ENCODE measurements at places on chromosomes 11 and 22.

DNA sequence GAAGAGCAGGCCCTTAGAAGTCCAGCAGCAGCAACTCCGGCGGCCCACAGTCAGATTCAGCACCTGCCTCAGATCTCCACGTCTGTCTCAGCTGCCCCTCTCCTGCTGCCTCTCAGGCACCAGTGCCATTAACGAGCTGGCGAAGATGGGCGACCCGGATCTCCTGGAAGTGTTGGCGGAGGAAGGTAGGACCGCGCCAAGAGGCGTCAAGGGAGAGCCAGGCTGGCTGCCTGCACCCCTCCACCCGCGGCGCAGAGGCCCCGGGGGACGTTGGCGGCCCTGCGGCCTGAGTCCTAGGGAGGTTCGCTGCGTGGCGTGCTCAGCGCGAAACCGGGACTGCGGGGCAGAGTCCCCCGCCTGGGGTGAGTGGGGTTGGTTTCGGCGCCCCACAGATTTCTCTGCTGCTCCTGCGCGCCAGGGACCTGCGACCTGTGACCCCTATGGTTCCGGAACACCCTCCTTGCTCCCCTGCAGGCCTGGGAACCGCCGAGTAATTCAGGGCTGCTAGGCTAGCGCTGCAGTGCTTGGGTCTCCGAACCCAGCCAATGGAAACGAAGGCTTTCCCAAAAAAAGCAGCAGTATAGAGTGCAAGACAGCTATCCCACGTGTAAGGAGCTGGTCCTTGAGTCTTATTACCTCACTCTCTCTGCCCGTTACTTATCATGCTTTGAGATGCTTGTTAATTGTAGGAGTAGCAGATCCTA lies 615 bp downstream of the ANO5 start:
- peak; percentile 36 for DNase-seq

- no peak for DNase-seq
Observed at GRCh38 chr22:42544686-42545085, 9.1 kb upstream of the SERHL2 start.

DNA sequence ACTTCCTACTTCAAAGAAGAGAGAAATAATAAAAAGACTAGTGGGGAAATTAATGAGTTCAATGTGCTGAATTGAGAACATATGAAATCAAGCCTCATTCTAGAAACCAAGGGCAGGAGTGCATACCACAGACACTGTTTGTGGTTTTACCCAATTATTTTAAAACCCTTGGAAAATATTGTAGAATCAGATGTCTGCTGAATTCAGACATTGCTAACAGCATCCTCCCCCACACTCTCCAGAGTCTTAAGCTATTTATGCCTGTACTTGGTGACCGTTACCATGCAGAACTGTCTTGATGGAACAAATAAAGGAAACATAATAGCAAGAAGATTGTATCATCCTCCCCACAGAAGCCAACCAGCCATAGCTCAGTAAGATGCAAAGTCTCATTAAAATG lies 850.1 kb downstream of the NTM start:
- no peak for DNase-seq

GRCh38 chr22:39492186-39492585 lies 9.9 kb upstream of the MIEF1 start:
- DNase-seq, result no peak

GRCh38 chr11:133508468-133508867 lies 23.8 kb downstream of the OPCML start:
- DNase-seq, result no peak

DNA sequence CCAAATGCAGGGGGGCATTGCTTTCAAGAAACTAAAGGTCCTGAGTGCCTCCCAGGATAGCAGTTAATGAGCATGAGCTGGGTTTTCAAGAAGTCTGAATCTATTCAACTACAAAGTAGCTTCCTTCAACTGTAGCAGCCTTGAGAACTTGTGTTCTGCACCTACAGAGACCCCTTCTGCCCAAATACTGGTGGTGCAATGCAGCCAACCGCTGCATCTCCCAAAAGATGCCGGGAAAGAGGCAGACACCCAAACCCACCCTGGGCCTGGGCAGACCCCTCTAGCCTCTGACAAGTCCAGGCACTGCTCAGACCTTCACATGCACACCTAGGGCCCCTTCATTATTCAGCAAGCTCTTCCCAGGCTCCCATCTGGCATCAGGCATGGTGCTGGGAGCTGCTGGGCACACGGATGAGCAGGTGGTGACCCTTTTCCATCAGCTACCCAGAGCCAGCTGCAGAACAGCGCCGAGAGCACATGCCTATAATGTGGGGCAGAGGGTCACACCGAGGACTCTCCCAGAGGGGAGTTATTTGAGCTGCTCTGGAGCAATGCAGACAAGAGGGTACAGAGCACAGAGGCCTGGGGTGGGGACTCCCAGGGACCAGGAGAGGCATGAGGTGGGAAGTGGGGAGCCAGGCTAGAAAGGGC lies 44.9 kb upstream of the ETS1 start:
- no peak for DNase-seq

DNA sequence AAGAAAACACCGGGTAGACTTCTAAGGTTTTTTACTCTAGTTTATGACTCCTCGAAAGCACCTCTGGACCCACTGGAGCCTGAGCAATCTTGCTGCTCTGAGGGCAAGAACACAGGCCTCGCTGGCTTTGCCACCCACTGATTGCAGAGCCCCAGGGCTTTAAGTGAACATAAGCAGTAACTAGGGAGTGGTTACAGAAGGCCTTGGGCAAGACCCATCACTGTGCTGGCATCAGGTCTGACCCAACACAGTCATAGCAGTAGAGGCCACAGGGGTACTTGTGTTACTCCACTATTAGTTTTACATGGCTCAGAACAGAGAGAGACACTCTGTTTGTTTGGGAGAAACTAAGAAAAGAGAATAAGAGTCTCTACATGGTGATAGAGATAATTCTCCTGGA lies 684.5 kb downstream of the FAM181B start:
- DNase-seq, result no peak

- DNase-seq, result no peak
Observed at GRCh38 chr22:19398652-19399051, 32.9 kb downstream of the HIRA start.

- no peak for DNase-seq
Observed at GRCh38 chr11:92897487-92897886, 72.0 kb upstream of the MTNR1B start.

DNA sequence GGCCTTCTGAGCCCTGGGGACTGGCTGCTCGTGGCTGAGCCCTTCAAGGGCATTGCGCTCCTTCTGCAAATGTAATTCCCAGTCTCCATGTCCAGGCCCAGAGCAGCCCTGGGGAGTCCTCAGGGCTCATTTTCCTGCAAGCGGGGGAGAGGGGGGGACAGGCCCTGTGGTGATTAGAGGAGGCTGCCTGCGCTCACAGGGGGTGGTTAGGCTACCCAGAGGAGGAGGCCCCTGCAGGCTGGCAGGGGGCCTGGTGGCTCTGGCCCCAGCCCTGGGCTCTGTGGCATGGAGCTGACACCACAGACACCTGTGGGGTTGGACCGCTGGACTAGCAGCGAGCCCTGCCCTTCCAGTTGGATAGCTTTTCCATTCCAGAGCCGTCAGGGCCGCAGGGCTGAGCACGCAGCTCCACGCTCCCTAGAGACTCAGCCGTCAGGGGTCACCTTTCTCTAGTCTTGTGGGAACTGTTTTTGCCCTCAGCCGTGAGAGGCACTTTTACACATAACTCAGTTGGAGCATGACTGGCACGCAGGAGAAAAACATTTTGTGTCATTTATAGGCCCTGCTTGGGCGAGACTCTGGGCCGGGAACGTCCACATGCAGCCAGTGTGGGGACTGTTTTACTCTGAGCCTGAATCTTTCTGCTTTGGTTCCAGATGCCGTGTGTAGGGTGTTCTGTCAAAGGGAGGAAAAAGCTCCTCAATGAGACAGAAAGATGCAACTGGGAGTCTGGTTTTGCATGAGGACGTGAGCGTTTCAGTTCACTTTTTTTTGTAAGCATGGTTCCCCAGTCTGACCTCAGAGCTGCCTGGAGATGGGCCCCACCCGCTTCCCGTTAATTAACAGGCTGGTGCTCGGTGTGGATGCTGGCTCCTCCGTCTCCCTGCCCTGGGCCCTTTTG lies 58.1 kb downstream of the LRP5 start:
- DNase-seq, result no peak

GRCh38 chr11:16817351-16817750 lies 78.9 kb downstream of the C11orf58 start:
- DNase-seq, result no peak

- peak; percentile 55 for DNase-seq
Observed at GRCh38 chr22:17366830-17367229, 2.4 kb upstream of the CECR2 start.

GRCh38 chr11:33329705-33330329 lies 72.6 kb downstream of the HIPK3 start:
- peak; percentile 20 for DNase-seq

DNA sequence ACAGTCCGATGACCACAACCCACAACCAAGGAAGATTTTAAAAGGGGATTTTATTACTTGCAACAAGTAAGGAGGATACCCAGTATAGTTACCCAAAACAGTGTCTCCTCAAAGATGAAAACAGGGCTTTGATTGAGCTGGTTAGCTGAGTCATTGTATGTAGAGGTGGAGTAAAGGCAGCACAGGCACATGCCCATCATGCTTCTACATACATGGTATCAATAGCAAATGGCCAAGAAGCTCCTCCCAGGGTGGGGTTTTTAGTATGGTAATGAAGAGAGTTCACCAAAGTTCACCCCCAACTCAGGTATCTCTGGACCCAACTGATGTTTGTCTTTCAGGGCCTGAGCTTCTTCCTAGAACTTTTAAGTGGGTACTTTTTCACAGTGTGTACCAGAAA lies 157.1 kb upstream of the CEP126 start:
- no peak for DNase-seq

DNA sequence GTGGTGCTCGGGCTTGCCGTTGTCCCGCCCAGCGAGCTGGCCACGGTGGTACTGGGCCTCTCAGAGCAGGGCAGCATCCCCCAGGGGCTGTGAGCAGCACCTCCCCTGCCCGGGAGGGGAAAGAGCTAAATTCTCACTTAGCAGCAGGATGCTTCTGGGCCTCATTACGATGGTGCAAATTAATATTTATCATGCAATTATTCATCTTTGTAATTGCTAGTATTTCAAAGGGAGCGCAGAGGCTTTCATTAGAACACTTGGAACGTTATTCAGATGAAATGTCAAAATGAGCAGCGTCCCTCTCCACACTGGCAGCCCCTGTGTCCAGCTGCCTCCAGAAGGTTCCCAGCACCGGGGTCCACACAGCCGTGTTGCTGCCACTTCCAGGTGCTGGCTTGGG lies 95.9 kb upstream of the PRR5 start:
- no peak for DNase-seq

- no peak for DNase-seq
Observed at GRCh38 chr11:121636081-121636799, 183.5 kb upstream of the SORL1-AS1 start.

DNA sequence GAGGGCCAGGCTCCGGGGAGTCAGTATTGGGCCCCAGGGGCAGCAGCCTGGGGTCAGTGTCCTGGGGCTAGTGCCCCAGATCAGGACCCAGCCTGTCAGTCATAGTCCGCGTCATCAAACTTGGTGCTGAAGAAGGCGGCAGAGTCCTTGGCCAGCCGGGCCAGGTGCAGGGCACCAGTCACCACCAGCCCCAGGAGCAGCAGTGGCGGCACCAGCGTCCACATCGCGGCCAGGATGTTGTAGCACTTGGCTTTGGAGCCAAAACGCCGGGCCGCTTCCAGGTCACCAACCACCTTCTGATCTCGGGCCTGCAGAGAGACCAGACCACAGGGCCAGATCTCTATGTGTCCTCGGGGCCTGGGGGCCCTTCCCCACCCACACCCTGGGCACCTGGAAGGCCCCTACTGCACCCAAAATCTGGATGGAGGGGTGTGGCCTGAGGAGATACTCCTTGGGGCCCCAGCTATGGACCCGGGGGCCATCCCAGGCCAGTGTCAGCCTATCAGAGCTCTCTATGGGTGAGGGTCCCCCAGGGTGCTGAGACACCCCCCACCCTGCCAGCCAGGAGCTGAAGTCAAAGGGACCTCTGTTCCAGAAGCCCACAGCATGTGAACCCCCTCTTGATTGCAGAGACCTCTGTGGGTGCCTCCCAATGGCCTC lies 790 bp downstream of the IFITM5 start:
- no peak for DNase-seq

- no peak for DNase-seq
Observed at GRCh38 chr11:118757876-118758399, 33.0 kb downstream of the DDX6 start.

All from dorsolateral prefrontal cortex (tissue), 122 donors.